ENCODE measurements at places on chromosomes 7 and 10.

DNA sequence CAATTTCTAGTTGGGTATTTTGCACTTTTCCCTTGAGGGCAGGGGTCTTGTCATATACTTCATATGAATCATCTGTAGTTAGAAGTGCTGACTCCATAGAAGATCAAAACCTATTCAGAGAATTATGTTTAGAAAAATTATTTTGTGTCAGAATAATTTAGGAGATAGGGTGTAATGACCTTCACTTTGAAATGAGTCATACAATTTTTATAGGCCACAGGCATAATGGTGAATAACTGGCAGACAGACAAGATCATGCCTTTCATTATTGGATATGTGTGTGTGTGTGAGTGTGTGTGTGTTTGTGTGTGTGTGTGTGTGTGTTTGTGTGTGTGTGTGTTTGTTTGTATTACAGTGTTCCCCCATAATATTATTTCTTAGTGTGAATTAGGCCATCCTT is 523.0 kb downstream of the ANKRD7 start:
- DNase-seq, result no peak

DNA sequence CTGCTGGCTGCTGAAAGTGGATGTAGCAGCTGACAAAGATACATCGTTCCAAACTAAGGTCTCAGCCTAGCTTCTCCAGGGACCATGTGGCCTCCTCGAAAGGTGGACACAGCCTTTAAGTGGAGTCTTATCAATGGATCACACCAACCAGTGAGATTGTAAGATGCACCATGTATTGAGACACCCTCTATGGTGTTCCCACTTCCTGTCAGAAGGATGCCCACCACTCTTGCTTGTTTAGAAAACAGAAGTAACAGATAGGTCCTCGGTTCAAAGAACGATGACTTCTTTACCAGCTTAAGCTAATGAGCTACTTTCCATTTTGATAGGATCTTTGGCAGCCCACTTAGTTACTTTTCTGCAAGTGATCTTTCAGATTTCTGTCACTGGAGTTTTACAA is 34.3 kb downstream of the SLC25A13 start:
- DNase-seq, result no peak

DNA sequence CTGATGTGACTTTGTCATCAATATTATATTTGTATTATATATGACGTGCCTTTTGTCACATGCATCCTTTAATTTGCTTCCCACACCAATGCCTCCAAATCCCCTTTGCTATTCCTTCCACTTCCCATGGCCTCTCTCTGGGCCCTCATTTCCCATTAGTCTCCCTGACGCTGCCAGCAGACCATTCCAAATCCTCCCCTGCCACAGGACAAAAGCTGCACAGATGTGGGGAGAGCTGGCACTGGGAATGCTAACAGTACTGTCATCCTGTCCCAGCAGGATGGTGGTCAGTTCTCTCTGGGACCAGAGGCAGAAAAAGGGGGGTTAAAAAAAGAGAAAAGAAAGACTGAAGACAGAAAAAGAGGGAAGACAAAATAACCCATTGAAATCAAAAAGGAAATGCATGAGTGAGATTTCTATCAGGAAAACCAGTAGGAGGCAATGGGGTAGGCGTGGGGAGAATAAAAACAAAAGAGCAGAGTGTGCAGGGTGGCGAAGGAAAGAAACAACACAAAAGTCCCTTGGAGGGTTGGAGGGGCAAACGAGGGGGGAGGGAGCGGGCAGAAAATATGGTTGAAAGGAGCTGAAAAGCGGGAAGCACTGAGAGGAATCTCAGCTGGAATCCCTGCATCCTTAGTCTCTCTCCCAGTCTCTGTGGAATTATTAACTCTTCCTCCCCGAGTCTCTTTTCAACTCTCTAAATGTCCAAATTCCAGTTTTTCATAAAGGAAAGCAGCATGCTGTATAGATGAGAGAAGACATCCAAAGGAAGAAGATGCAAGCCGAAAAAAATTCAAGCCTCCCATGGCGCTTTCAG is 59.2 kb upstream of the PTN start:
- no peak for DNase-seq

- DNase-seq, result no peak
Measured at GRCh38 chr7:79063019-79063698, 390.3 kb downstream of the MAGI2 start.

DNA sequence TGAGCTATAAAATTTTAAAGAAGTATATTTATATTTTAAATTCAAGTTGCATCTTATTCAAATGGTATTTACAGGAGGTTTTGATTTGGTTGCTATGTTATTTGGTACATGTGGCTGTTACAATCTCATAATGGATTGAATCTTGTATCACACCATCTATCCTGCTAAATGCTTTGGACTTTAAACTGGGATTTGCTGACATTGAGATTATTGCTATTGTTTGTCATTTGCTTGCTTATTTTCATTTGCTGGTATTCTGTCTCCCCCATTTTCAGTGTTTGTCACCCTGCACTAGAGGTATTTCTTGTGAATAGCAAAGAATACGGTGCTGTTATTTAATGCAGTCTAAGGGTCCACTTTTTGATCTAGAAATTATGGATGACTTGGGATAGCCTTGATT is 171.1 kb downstream of the SH2D4B start:
- DNase-seq, result no peak

- no peak for DNase-seq
Measured at GRCh38 chr10:56109454-56109853, 251.6 kb downstream of the ZWINT start.

DNA sequence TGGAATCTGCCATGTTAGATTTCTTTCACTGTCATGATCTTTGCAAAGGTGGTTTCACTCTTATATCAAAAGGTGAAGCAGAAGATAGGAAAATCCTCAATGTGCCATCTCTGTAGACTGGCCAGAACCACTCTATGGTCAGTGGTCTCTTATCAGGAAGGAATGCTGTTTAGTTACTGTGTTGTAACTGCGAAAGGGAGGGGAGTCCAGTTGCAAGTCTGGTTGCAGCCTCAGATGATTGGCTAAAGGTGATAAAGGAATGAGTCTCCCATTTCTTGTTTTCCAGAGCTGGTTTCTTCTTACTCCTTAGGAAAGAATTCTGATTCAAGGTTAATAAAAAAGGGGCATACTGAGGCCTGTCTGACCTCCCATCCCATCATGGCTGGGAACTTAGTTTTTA is 58.2 kb upstream of the ICA1 start:
- no peak for DNase-seq

DNA sequence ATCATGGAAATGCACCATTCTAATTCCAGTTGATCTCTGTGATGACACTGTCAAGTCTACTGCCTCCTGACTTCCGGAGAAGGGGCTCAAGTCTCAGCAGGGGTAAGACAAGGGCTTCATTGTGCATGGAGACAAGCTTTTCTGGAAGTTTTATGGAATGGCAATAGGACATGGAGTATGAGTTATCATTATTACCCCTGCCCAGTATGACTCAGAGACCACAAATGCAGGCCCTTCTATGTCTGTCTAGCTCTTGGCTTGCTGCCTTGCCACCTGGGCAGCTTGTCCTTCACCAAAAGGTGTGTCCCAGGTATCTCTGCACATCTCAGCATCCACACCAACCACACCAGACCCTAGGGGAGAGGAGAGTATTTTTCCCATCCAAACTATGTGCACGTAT is 34.9 kb upstream of the KIAA1217 start:
- DNase-seq, result no peak

DNA sequence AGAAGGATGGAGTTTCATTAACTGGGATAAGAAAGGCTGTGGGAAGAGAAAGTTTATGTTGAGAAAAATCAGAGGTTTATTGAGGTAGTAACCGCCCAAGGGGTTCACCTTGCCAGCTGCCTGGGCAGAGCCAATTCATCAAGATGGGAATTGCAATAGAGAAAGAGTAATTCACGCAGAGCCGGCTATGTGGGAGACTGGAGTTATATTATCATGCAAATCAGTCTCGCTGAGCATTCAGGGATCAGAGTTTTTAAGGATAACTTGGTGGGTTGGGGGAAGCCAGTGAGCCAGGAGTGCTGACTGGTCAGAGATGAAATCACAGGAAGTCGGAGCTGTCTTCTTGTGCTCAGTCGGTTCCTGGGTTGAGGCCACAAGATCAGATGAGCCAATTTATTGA is 70.6 kb downstream of the MALRD1 start:
- DNase-seq, result no peak

DNA sequence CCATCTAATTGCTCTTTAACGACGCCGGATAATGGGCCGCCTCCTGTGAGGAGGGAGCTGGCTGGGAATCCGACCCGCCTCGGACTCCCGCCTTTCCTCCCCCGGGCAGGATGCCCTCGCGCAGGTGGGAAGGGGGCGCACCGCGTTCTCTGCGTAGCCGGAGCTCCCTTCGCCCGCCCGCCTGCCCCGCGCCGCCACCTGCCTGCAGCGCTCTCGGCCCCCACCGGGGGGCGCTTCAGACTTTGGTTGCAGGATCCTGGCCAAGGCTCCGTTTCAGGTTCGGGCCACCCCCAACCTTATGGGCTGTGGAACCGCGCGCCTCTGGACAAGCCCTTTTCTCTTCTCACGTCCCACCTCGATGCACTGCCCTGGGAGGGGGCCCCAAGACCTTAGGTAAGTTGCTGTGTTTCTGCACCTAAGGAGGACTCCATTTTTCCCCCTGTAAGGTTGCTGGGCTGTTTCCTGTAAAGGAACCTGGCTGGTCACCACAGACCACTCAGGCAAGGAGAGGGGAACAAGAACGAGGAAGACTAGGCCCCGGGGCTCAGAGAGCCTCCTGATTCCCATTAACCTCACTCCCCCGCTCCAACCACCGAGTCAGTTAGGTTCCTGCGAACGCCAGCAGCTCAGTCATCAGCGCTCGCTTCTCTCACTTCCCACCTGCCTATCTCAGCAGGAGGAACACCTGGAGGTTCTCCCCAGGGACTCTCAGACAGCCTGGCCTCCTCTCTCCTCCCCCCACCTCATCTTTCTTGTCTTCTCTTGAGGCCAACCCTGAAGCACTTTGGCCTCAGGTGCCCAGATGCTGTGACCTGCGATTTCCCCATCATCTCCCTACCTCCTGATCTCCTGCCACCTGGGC is 11.3 kb upstream of the KAZALD1 start:
- no peak for DNase-seq

DNA sequence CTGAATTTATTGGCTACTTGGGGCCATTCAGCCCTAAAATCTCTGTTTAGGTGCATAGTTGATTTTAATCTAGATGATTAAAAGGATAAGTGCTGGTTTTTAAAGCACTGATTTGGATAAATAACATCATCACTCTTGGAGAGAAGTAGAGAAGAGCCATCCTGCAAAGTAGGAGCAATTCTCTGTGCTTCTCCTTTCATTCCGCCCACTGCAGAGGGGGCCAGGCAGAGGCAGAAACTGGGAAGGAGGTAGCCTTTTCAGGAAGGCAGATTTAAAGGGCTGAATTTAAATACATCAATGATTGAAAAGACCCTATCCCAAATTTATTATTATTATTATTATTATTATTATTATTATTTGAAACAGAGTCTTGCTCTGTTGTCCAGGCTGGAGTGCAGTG is 14.1 kb downstream of the MAP3K8 start:
- no peak for DNase-seq

DNA sequence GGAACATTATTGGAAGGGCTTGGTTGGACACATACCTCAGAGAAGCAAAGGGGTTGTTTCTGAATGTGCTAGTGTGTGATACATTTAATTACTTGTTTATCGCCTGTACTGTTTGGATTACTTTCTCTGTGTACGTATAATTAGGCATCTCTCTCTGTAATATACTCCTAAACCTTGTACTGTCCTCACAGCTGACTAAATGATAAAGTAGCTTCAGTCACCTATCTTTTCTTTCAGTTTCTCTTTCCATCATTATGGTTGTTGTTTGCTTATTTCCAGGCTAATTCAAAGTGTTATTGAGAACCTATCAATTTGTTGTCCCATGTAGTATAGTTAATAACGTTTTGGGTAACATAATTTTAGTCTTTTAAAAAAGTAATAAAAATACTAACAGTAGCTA is 34.0 kb downstream of the MXI1 start:
- DNase-seq, result no peak

- no peak for DNase-seq
Measured at GRCh38 chr10:1549591-1550290, 187.6 kb downstream of the ADARB2 start.

- no peak for DNase-seq
Measured at GRCh38 chr10:127033216-127034033, 128.2 kb downstream of the DOCK1 start.

Measured in left renal cortex interstitium (tissue), 4 donors.